CD8-positive, alpha-beta memory T cell (primary cell): ENCODE measurements at places on chromosomes 3 and 15.

DNA sequence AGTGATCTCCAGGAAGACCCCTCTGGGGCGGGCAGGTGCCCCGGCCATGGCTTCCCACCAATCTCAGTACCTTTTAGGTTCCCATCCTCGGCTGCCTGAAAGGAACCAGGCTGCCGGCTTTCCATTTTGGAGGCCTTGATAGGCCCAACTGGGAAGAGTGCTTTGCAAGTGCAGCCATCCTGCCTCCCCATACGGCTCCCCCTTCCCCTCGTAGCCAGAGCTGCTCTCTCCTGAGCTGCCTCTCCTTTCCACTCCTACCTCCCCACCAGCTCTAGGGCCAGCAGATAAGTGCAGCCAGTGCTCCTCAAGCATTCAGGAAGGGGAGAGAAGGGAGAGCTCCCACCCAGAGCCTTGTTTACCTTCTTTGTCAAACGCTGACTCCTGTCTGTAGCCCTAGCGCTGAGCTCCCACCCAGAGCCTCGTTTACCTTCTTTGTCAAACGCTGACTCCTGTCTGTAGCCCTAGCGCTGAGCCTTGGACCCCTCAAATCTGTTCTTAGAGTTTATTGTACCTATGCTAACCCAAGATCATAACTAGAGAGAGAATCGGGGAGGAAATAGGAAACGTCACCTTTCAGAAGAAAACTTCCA, 133.0 kb downstream of the LRRK1 start:
- DNase-seq: no peak

DNA sequence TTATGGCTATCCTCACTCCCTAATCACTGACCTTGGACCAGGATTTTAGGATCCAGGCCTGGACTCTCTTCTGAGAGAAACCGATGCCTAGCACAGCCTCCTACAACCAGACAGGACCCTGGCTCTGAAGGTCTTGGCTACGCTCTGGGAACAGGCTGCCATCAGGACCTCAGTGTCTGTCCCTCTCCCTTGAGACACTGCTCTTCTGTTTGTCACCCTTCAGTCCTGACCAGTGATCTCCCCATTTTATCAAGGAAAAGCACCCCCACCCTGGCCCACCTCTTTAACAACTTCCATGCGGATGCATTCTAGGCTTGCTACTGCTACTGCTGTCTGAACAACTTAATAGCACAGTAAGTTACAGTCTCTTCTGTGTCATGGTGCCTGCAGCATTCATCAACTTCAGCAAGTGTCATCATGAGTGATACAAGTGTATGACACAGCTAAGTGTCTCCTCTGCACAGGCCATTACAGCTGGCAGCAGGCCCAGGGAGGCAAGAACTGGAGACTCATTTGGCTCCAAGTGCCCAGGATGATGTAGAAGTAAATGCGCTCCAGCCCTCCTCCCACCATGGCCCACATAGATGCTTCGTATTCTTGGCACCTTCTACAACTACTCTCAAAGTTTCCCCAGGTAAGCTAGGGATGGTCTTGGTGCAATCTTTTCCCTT, 302.4 kb downstream of the EPHB1 start:
- DNase-seq: no peak

GRCh38 chr15:38134252-38134651, 118.4 kb upstream of the SPRED1 start:
- no peak for DNase-seq

- DNase-seq: no peak
These were observed 225.1 kb upstream of the PLSCR5 start for GRCh38 chr3:146830231-146830630.

GRCh38 chr3:56928379-56929068, 126.8 kb upstream of the ARHGEF3 start:
- peak; percentile 50 for DNase-seq
